A549 (cell line): ENCODE measurements at places on chromosomes 16 and 17. TPM values are rescaled to one million over a fixed set of nuclear protein-coding genes. Genes with fewer than 3 reads are reported as not detected.

DNA sequence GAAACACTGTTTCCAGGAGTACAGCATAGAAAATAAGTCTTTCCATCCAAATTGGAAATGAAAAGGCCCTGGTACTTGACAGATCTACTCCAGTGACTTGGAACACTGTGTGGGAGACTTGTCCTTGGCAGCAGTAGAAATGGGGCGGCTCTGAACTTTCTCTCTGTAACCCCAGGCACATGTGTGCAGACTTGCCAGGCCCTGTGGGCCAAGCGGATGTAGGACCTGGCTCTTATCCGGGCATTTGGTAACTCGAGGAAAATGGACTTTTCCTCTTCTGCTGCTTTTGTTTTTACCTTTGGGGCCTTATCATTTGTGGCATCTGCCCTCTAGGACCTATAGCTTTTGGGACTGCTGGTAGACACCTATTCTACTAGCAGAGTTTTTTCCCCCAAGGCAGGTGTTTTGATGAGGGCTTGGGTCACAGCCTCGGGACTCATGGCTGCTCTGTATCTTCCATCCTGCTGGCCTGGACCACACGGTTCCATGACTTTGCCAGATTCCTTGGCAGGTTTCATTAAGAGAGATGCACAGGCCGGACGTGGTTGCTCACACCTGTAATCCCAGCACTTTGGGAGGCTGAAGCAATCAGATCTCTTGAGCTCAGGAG is 43.5 kb downstream of the SMPD3 start:
- no peak for DNase-seq

Gene ZSCAN10
- not detected in 3 replicates for polyA plus RNA-seq

Gene PCTP
- polyA plus RNA-seq = 16.6 to 17.5 TPM (median 17.1 TPM) in 3 replicates

Gene KREMEN2
- 1.4 to 1.6 TPM (median 1.5 TPM) in 3 replicates for polyA plus RNA-seq

DNA sequence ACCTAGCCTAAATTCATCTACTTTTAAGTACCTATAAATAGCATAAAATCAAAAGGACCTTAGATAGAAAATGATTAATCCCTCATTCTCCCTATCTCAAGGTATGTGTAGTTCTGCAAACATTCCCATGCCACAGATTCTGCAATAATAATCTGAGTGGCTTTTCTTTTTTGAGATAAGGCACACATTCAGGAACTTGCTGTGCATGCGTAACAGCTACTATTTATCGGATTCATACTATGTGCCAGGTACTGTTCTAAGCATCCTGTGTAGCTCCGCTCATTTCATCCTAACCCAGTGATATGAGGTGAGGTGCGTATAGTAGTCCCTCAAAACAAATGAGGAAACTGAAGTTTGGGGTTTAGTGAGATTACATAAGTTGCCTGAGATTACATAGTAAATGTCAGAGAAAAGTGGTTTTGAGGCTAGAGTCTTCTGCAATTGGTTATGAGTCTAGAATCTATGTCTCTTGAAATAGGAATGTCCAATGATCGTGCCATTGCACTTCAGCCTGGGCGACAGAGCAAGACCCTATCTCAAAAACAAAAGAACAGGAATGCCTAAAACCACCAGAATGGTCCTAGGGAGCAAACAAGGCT is 2.0 kb upstream of the ZNF263 start:
- DNase-seq = no peak

Gene UTS2R
- not detected in 3 replicates for polyA plus RNA-seq

Gene KRTAP2-2
- polyA plus RNA-seq = not detected in 3 replicates

- no peak for DNase-seq
These were observed 15.7 kb downstream of the ELAC2 start for GRCh38 chr17:13001991-13002615.

DNA sequence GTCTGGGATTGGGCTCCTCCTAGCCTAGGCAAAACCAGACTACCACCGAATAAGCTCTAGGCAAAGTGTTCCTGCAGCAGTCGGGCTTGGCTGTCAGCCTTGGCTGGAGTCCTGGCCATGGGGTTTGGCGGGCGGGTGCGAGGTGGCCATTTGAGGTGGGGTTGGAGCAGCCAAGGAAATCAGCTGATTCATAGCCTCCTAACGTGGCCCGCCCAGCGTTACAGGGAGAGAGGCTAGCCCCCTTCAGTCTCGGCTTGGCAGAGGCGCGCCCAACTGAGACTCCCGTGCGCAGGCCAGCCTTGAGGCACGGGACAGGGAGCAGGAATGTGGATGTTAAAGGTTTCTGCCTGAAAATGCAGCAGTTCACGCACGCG is 1.9 kb downstream of the PMP22 start:
- DNase-seq = peak; percentile 84

DNA sequence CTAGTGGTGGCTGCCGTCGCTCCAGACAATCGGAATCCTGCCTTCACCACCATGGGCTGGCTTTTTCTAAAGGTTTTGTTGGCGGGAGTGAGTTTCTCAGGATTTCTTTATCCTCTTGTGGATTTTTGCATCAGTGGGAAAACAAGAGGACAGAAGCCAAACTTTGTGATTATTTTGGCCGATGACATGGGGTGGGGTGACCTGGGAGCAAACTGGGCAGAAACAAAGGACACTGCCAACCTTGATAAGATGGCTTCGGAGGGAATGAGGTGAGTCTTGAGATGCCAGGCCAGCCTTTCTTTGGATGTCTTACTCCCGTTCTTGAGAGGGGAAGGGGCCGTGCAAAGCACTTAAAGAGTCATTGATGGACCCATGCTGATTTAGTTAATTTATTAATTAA is 16.1 kb downstream of the ARSG start:
- DNase-seq = no peak

GRCh38 chr17:27609611-27610303 is 21.2 kb upstream of the LGALS9 start:
- DNase-seq = peak; percentile 53

GRCh38 chr17:50640686-50641351 is 6.1 kb downstream of the ABCC3 start:
- DNase-seq = no peak

GRCh38 chr17:12993631-12994030 is 24.2 kb downstream of the ELAC2 start:
- no peak for DNase-seq

GRCh38 chr16:72552654-72553053 is 380.7 kb upstream of the PMFBP1 start:
- DNase-seq = no peak

Gene SLC13A2
- polyA plus RNA-seq = not detected in 3 replicates

DNA sequence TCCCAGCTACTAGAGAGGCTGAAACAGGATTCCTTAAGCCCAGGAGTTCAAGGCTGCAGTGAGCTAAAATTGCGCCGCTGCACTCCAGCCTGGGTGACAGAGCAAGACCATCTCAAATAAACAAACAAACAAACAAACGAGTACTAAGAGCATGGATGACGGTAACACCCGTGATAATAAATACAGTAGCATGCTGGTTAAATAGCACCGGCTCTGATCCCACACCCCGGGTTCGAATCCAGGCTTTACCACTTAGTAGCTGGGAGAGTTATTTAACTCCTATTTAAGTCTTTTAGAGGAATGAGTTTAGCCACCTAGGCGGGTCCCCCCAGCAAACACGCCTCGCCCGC is 301 bp upstream of the METTL22 start:
- DNase-seq = no peak

DNA sequence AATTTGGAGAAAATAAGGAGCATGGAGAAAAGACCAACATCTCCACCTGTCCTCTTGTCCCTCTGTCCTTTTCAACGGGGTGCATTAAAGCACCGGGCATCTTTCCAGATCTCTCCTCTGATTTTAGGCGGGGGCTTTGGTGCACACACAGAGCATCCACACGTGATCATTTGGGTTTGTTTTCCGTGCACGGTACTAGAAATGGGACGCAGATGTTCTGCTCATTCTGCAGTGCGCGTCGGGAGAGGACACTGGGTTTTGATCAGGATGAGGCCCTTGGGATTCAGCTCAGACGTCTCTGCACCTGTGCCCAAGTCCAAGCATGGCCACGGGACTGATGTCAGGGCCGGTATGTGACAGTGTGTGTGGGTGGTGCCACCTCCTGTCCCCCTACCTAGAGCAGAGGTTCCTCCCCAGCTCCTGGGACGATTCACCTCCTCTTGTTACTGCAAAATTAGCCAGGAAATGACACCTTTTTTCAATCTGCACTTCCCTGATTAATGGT is 31.9 kb downstream of the PDIA2 start:
- no peak for DNase-seq

- DNase-seq = no peak
These were observed 45.1 kb downstream of the RGS9 start for GRCh38 chr17:65182233-65182632.

Gene ASIC2
- 1.5 to 1.9 TPM (median 1.6 TPM) in 3 replicates for polyA plus RNA-seq

Gene PTGES3L
- polyA plus RNA-seq = 2.7 to 3.5 TPM (median 3.2 TPM) in 3 replicates

GRCh38 chr16:11964761-11965551 is at the start of gene TNFRSF17:
Gene TNFRSF17, plus strand, starts transcription at chr16:11965210. Its CDS starts 115 bp downstream, at chr16:11965325.
- no peak for DNase-seq

- DNase-seq = no peak
These were observed 43.2 kb downstream of the RAI1 start for GRCh38 chr17:17724307-17725010.

DNA sequence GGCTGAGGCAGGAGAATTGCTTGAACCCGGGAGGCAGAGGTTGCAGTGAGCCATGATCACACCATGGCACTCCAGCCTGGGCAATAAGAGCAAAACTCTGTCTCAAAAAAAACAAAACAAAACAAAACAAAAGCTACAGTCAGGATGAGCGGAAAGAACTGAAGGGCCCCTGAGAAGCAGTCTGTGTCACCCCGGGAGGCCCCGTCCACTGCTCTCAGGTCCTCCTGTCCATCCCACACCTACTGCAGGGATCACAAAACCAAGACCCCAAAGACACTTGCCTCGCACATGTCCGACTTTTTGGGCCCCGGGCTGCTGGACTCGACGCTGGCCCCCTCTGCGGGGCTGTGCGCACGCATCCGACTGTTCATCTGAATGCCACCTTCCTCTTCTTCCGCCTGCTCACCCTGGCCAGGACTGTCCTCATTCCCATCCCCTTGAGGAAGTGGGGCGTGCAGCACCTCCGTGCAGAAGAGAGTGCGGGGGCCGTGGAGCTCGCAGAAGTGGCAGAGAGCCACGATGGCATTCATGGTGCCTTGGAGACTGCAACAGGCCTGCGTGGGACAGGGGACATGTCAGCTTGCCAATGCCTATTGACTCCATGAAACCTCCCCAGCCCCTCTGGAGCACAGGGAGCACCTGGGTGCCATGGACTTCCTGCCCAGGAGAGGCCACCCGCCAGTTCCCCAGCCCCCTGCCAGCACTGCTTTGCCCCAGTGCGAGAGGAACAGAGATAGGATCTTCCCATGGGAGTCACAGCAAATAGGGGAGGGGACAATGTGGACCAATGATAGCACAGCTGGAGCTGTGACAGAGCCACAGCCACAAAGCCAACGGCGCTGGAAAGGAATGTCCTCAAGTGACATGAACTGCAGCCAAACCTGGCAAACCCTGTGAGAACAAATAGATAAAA is 9.1 kb downstream of the FLCN start:
- DNase-seq = no peak

- peak; percentile 91 for DNase-seq
These were observed 4.5 kb upstream of the TMEM92 start for GRCh38 chr17:50269477-50270434.

- DNase-seq = no peak
These were observed 9.2 kb upstream of the ALDOC start for GRCh38 chr17:28585851-28586250.

DNA sequence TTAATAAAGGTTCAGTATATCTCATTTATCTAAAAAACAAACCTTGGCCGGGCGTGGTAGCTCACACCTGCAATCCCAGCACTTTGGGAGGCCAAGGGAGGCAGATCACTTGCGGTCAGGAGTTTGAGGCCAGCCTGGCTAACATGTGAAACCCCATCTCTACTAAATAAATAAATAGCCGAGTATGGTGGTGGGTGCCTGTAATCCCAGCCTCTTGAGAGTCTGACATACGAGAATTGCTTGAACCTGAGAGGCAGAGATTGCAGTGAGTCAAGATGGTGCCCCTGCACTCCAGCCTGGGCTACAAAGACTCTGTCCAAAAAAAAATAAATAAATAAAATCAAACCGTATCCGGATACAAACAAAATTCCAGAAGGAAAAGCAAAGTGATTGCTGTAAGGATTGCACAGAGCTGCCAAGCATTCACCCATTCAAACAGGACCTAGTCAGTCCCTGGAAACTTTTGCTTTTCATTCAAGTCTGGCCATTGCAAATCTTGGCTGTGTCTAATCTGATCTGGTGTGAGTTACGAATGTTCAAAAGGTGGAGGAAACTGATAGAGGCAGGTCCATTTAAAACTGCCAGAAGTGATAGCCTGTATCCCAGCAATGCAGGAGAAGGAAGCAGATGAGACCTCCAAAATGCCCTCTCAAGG is 102.5 kb upstream of the CLEC3A start:
- DNase-seq = no peak

DNA sequence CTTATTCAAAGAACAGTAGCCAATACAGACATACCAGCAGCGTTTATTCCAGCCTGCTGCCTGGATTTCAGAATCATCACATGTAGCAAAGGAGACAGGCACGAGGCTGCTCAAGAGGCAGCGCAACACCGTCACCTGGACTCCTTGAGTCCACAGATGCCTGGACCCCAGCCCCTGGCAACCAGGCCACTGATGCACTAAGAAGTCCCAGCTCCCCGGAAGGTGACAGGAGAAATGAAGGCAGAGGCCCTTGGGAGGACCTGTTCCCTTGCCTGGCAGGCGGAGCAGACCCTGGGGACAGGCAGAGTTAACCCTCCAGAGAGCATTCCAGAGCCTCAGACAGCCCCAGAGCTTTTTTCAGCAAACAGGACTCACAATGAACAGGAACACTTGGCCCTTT is 16.5 kb downstream of the SMIM5 start:
- no peak for DNase-seq

DNA sequence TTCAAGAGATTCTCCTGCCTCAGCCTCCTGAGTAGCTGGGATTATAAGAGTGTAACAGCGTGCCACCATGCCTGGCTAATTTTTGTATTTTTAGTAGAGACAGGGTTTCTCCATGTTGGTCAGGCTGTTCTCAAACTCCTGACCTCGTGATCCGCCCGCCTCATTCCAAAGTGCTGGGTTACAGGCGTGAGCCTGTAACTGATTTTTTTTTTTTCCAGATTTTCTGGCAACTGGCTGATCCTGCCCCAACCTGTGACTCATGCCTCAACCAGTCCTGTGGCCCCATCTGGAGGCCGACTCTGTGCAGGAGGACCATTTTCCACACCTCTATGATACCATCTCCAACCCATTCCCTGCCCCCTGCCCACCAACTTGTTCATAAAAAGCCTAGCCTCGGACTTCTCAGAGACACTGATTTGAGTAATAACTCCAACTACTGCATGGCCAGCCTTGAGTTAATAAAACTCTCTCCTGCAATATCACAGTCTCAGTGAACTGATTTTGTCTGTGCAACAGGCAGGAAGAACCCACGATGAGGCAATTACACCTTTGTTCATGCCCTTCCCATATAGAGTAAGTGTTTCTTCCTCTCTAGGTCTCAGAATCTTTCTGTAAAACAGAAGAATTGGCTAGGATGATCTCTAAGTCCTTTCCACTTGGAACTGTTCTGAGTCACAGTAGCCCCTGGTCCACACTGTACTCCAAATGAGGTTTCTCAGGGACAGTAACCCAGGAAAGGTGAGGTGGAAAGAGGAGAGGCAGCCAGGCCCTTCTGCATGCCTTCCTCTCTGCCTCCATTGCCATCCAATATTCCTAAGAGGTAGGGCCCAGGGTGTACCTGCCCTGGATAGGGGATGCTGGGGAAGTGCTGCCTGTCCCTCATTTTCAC is 8.8 kb upstream of the CNOT1 start:
- DNase-seq = peak; percentile 74

GRCh38 chr17:59391021-59391420 is 59.6 kb downstream of the YPEL2 start:
- no peak for DNase-seq

Gene NUDT16L1
- 21.8 to 24.4 TPM (median 22.9 TPM) in 3 replicates for polyA plus RNA-seq

Gene GAS7
- polyA plus RNA-seq = 1.2 to 1.4 TPM (median 1.3 TPM) in 3 replicates
